ENCODE measurements at places on chromosomes 7 and 10.

- no peak for DNase-seq
Observed at GRCh38 chr10:93599778-93600177, 1.3 kb downstream of the RBP4 start.

DNA sequence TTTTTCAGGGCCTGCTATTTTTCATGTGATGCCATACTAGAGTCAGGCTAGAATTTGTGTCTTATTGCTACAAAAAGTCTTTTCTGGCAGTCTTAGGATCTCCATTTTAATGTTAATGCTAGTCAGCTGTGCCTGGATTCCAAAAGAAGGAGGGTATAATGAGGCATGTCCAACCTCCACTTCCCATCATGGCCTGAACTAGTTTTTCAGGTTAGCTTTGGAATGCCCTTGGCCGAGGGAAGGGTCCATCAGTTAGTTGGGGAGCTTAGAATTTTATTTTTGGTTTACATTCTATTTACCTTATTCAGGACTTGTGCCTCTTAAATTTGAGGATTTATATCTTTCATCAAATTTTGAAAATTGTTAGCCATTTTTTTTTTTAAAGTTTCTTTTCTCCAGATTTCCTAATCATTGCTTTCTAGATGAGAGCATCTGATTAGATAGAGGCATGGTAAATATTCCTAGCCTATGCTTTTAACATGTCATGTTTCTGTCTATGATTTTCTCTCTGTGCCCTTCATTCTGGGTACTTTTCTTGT, 6.5 kb upstream of the ZNF777 start:
- DNase-seq, result no peak

- DNase-seq, result peak; percentile 40
Observed at GRCh38 chr7:30974605-30975255, 11.0 kb downstream of the GHRHR start.

- DNase-seq, result no peak
Observed at GRCh38 chr7:36957620-36958019, 233.3 kb upstream of the AOAH start.

- DNase-seq, result peak; percentile 98
Observed at GRCh38 chr7:128827248-128827958, 2.8 kb upstream of the FLNC start.

- DNase-seq, result peak; percentile 89
Observed at GRCh38 chr10:31146491-31147209, 115.0 kb upstream of the ZNF438 start.

- peak; percentile 3 for DNase-seq
Observed at GRCh38 chr7:21568762-21569161, 25.9 kb downstream of the DNAH11 start.

DNA sequence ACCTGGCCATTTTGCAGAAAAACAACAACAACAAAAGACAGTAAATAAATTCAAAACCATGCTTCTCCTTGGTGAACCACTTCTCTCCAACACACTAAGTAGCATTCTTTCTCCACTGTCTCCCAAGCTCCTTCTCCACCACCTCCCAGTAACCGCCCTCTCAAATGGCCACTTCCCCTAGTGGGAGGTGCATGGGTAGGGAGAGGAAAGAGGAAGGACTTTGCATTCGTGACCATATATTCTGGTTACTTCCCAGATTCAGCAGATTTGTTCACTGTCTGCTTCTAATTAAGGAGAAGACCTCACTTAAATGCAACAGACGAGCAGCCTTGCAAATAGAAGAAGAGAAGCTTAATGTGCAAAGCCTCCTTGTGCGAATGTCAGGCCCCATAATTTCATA, 166.8 kb downstream of the SORCS1 start:
- no peak for DNase-seq

All from LHCN-M2 (cell line).